ENCODE measurements at places on chromosomes 7 and 10.
A peak's percentile ranks its signal among the peaks of the same experiment; 100 is the strongest.

GRCh38 chr10:62384447-62385081, 10.4 kb downstream of the ZNF365 start:
- DNase-seq = no peak

GRCh38 chr10:69088801-69089501, 1.0 kb downstream of the SRGN start:
- DNase-seq = no peak

GRCh38 chr10:74824184-74824899, 2.1 kb upstream of the KAT6B start:
- DNase-seq = no peak

DNA sequence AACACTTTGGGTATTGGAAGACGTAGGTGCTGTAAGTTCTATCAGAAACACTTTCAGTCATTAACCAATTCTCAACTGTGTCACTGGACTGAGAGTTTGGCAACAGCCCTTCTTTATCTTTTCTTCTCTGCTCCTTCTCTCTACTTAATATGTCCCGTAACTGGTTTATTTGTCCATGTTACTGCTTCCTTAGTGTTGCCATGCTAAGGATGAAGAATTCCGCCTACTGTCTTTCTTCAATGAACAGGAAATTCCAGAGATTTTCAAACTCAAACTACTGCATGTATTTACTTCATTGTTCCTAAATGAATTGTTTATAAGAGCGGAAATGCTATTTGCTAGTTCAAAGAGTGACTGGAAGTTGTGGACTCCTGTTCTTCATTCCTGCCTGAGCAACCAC, 143.7 kb downstream of the TAX1BP1 start:
- DNase-seq = no peak

DNA sequence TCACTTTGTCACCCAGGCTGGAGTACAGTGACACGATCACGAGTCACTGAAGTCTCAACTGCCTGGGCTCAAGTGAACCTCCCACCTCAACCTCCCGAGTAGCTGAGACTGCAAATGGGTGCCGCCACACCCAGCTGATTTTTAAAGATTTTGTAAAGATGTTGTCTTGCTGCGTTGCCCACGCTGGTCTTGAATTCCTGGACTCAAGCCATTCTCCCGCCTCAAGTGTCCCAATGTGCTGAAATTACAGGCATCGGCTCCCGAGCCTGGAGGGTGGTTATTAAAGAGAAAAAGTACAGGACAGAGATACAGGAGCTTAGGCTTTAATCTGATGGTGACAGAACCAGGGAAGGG, 55.1 kb downstream of the KCTD7 start:
- DNase-seq = no peak

DNA sequence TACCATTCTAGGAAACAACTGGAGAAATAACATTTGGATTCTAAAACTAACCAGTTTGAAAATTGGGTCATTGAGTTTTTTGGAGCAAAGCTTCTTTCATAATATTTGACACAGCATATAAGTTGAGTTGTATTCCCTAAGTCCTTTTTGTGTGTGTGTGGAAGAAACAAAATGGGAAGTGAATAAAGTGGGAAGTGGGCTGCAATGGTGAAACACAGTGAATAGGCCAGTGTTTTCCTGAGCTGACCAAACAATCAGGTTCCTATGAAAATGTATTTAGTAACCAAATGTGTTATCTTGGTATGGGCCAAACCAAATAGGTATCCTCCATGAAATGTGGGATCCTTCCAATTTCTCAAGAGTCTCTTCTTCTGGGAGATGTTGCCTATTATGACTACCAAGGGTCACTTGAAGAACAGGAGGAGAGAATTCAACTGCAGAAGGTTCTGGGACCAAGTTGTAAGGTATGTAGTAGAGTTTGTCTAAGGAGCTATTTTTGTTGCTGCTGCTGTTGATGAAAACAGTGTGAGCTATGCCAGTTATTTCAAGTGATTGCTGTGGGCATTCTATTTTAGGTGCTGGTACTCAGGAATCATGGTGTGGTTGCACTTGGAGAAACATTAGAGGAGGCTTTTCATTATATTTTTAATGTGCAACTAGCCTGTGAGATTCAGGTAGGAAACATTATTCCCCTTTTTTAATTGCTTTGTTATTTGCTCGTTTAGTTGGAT, 88.3 kb upstream of the MXI1 start:
- DNase-seq = no peak

DNA sequence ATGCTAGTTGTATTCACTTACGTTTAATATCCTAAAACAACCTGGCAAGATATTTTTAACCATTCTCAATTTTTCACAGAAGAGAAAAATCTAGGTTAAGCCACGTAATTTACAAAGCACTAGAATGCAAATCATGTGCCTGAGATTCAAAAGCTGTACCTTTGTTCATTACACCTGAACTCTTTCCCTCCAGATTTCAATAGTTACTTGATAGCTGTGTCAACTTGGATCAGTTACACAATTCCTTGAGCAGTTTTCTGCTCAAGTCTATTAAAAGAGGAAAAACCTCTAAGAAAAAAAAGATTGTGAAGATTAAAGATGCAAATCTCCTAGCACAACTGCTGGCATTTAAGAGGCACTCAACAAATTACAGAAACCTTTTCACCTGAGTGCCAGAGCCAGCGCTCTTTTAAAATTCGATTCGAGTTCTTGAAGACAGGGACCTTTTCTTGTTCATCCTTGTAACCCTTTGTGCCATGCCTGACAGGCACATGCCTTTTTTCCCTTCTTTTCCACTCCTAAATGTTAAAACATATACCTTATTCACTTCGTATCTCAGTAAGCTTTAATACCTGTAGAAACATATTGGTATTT, 886 bp downstream of the NSUN6 start:
- no peak for DNase-seq

DNA sequence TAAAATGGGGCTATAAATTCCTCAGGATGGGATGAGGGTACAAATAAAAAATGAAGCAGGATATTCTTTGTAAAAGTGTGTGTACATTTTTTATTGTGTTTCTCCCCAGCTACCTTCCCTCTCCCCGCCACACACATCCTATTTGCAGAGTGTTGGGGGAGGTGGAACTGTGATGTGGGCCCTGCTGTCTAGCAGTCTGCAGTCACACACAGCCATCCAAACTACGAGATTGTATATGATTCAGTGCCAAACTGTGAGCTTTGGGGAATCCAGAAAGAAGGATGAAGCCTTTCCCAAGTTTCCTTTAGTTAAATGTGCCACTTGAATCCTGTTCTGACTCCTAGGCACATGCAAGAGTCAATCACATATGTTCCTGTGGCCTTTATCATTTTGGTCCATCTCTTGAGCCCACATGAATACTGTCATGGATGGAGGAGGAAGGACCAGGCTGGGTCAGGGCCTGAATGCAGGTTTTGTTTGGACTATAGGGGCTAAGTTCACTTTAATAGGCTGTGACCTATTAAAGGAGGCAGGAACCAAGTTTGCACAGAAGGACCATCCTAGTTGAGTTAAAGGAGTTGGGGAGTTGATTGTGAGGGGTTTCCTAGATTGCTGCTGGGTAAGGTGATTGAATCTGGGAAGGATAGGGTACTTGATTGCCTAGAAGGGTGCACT, 1.1 kb upstream of the SEMA4G start:
- DNase-seq = no peak

GRCh38 chr10:87915989-87916388, 52.6 kb downstream of the PTEN start:
- no peak for DNase-seq

DNA sequence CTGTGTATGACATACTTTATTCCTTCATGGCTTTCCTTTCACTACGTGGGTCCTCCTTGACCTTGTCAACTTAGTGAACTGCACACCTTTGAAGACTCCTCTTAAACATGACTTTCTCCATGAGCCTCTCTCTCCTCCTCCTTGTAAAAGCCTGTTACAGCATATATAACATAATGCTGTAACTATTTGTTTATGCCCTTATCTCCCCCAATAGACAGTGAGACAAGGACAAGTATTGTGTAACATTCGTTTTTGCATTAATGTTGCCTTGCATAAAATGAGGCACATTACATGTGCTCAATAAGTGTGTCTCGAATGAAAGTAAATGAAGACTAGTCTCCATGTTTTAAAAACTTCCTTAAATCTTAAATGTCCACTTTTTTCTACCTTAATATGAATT, 4.3 kb upstream of the LAMB1 start:
- DNase-seq = no peak

- no peak for DNase-seq
These were observed 9.7 kb downstream of the SUN1 start for GRCh38 chr7:841943-842342.

DNA sequence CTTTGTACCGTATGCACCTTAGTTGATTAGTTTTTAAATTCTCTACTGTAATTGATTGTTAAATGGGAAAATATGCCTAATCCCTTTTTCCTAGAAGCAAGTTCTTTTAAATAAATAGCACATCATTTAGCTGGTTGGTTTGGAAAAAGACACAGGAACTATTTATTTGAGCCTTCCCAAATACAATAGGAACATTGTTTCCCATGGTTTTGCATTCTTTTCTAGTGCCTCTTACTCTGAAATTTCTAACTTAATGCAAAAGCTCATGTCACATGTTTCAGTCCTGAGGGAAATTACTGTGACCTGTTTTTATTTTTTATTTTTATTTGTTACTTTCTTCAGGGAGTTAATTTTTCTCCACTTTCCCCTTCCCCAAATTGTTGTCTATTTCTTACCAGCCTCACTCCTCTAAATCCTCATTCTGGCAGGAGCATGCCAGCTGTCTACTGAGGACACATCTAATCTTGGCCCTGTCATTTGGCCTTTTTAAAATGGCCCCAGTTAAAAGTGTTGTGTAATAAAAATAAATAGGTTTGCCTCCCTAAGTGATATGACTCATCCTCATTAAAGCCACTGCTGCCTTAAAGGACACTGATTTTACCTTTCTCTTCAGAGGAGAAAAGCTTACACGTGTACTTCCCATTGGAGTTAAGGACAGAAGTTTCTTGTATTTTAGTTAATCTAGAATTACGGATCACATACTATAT, 94.5 kb downstream of the PPP1R3A start:
- DNase-seq = no peak

DNA sequence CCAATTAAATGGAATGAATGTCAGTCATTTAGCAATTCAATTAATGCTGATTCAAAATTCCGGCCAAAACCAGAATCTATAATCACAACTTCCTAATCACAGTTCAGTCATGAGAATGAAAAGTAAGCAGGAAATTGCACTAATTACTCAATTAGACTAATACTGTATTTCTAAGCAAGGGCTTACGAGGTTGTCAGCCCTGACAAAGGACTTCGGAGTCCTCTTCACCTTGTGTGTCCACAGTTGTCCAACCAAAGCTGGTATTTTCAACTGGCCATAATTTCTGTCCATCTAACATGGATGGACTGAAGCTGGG, 17.4 kb downstream of the CPA1 start:
- no peak for DNase-seq

- DNase-seq = peak; percentile 76
These were observed at the start of gene PWWP2B for GRCh38 chr10:132397036-132397541. Gene PWWP2B (plus strand): TSS chr10:132397200. CDS start chr10:132397227, 27 bp downstream.

- DNase-seq = no peak
These were observed 63.2 kb downstream of the GPR37 start for GRCh38 chr7:124702385-124702784.

- DNase-seq = no peak
These were observed 4.3 kb downstream of the DAGLB start for GRCh38 chr7:6443372-6443941.

GRCh38 chr10:115118346-115118745, 25.2 kb downstream of the ATRNL1 start:
- no peak for DNase-seq

- no peak for DNase-seq
These were observed 419.9 kb downstream of the NRG3 start for GRCh38 chr10:82294874-82295378.

DNA sequence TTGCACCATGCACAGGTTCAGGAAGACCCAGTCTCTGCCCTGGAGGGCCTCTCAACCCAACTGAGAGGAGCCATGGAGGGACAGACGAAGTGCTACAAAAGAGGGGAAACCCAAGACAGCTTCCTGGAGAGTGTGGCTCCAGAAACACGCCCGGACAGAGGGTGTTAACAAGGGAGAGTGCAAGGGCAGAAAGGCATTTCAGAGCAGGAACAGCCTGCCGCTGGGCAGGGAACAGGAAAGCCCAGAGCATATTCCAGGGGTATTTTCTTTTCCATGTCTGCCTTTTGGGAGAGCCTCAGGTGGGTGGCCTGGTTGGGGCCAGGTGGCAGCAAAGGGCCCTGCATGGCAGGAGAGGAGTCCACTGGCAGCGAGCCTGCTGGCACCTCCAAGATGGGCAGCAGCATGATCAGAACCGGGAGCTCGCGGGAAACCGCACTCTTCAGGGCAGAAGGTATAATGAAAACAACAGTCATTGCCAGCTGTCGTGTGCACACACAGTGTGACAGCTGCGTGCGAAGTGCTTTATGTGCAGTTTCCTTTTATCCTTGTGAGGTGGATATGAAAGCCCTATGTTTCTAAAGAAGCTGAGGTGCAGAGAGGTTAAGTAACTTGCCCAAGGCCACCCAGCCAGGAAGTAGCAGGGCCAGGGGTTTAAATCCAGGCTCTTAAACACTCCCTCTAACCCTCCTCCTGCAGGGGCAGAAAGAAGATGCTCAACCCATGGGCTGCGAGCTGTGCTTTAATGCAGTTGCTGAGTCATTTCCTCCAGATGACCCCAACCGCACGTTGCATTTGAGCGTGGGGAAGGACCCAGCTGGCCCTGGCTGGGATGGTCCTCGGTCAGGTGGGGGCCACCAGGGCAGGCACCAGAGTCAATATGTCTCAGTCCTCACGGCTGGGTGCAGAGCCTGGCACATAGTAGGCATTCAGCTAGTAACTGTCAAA, 128.6 kb downstream of the OAT start:
- no peak for DNase-seq

- no peak for DNase-seq
These were observed 253.2 kb downstream of the HTR7 start for GRCh38 chr10:90604636-90605035.

DNA sequence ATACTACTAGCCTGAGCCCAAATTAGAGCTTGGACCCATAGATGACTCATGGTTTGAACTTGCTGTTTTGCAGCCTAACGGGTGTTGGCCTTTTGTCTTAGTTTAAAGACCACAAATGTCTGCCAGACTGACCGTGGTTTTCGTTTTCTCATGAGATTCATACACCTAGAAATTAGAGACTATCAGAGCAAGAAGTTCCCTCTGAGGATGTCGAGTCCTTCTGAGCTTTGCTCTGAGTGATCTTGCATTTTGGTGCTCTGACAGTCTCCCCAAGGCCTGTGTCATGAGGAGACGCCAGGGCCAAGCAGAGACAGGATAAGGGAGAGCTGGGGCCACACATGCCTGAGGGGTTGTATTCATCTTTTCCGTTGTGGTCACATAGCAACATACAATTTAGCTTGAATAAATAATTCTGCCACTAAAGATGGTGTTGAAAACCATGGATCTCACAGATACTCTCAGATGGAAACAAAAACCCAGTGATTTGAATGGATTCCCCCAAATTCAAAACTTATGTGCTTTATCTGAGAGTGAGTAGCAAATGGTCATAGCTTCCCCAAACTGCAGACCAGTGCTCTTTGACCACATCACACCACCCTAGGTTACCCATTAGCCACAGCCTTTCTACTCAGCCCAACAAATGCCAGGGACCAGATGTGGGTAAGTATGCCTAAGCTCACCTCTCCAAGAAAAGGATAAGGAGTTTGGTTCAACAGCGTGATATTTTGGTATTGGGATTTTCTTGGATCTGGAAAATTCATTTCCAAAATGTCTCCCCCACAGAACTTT, 762.0 kb upstream of the IGFBP3 start:
- no peak for DNase-seq

Measured in CD8-positive, alpha-beta memory T cell (primary cell).